Stimulated activated CD8-positive, alpha-beta memory T cell treated with anti-CD3 and anti-CD28 coated beads, Interleukin-4, amount 100 ng/mL, for 4 hours (primary cell): ENCODE measurements at places on chromosomes 2 and 18.

DNA sequence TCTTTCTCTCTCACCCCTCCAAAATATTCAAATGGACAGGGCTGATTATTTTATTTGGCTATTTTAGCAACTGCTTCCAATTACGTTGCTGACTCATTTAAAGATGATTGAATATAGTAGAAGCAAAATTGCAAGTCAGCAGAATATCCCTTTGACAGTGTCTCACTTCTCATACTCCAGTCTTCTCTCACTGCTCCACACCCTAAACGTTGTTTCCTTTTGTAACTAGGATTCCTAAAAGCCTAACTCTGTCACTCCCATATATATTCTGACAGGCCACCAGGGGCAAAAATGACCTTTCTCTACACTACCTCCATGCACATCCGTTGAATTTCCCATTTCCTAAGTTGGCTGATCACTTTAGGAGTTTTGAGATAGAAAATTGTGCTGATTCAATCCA, 351.1 kb downstream of the RND3 start:
- DNase-seq = no peak

DNA sequence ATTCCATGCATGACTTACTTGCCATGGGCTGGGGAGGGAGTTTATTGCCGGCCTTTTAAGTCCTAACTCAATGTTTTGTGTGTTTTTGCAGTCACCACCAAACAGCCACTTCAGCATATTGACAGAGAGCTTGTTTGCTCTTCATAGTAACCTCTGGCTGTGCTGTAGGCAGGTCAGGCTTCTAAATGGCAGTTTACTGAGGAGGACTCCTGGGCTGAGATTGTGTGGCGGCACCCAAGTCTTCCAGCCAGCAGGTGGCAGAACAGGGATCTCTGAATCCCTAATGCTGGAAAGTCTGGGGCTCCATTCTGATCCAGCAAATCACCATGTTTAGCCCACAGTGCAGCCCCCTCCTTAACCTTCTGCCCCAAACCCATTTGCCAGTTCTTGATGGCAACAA, 121.2 kb downstream of the CAPN13 start:
- DNase-seq = no peak

DNA sequence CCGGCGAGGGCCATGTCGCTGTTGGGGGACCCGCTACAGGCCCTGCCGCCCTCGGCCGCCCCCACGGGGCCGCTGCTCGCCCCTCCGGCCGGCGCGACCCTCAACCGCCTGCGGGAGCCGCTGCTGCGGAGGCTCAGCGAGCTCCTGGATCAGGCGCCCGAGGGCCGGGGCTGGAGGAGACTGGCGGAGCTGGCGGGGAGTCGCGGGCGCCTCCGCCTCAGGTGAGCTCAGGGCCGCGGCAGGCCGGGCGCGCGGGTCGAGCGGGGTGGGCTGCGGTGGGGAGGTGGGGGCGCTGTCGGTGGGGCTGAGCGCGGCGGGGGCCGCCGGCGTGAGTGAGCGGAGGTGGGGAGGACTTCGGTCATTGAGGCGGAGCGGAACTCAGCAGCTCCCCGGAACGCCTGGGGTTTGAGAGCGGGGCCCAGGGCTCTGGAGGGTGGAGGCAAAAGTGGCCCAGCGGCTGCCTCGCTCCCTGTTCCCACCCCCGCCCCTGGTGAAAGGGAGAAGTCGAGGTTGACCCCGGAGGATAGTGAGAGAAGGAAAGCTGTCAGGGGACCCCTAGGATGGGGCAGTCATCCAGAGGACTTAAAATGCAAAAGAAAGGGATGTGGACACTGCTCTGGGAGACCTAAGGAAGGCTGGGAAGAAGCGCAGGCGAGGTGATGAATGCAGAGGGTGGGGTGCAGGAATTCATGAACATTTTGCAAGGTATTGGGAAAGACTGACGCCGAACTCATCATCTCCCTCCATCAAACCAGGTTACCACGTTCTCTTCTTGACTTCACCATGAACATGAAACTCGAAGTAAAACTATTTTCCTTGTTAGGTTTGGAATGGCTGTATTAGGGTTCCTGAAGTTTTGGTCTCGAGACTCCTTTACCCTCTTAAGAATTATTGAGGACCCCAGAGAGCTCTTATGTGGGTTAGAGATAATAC, 633 bp downstream of the MALT1 start:
- peak; percentile 30 for DNase-seq

DNA sequence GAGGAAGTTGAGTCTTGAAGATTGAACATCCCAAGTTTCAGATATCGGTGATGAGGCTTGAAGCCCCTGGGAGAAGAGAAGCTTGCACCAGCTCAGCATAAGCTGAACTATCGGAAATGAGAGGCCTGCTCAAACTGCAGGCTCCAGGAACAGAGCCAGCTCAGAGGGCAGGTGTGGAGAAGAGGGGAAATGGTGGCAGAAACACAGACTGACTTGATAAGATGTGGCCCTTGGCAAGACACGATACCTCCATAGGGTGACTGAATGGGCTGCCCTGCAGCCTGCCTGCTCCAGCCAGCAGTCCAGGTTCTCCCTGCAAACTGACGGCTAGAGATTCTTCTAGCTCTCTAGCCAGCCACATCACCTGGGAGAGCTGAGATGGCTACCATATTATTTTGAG, 86.6 kb downstream of the MYT1L start:
- no peak for DNase-seq

DNA sequence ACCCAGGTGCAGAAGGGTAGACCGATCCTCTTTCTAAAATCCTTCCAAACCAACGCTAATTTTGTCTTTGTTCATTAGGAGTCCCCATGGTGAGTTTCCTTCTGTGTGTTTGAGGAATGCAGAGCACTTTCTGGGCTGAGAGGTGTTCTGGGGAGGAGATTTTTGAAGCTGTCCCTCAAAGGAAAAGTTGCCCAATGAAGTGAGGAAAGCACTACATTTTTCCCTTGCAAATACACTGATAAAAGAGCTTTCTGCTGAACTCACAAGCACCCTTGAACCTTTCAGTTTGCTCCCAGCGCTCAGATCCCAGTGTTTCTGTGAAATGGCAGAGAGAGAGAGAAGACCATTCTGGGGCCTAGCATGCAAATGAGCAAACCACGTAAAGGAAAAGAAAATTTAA, 299.6 kb upstream of the FANCL start:
- DNase-seq = no peak

DNA sequence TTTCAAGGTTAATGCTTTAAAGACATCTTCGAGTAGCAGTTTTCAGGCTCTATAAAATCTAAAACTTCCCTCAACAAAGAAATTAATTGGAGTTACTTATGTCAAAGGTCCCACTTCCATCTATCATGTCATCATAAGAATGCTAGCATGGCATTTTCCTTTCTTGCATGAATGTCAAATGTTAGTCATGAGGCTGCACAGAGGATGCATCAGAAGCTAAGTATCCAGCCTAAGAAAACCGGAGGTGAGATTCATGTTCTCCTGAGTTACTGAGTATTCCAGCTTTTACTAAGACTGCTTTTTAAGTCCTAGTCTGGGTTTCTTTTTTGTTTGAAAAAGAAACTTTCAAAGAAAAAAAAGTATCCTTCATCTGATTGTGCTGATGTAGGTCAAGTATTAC, 130.6 kb upstream of the CDH19 start:
- DNase-seq = no peak

DNA sequence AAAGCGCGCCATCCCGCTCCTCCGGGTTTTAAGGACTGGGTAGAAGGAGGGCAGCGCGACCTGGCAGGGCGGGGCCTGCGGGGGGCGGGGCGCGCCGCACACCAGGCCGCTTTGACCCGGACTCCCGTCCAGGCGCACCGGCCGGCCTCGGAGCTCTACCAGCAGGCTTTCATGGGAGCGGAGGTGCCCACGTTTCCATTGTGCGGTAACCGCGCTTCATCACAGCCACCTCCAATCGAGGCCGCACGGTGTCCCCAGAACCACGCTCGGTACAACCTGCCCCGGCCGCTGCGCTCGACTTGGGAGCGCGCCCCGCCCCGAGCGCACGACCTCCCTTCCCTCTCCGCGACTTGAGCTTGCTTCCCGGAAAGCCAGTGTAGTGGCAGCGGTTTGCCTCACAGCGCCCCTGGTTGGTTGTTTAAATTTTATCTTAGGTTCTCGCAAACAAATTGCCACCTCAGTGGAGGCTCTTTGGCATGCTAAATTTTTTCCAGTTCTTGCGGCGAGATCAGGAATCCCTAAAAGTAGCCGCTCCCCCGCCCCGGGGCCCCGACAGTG, 280 bp upstream of the CYP1B1 start:
- no peak for DNase-seq
